ENCODE measurements at places on chromosomes 4 and X. TPM values are rescaled to one million over a fixed set of nuclear protein-coding genes. Genes with fewer than 3 reads are reported as not detected.

The TCP11X2 gene
- total RNA-seq, result not detected

The COL25A1 gene
- total RNA-seq, result not detected

The SOX3 gene
- total RNA-seq, result not detected

The KLB gene
- 0.09 TPM for total RNA-seq

The MAGEA3 gene
- not detected for total RNA-seq

The JCHAIN gene
- not detected for total RNA-seq

The SORBS2 gene
- total RNA-seq, result 52.8 TPM

DNA sequence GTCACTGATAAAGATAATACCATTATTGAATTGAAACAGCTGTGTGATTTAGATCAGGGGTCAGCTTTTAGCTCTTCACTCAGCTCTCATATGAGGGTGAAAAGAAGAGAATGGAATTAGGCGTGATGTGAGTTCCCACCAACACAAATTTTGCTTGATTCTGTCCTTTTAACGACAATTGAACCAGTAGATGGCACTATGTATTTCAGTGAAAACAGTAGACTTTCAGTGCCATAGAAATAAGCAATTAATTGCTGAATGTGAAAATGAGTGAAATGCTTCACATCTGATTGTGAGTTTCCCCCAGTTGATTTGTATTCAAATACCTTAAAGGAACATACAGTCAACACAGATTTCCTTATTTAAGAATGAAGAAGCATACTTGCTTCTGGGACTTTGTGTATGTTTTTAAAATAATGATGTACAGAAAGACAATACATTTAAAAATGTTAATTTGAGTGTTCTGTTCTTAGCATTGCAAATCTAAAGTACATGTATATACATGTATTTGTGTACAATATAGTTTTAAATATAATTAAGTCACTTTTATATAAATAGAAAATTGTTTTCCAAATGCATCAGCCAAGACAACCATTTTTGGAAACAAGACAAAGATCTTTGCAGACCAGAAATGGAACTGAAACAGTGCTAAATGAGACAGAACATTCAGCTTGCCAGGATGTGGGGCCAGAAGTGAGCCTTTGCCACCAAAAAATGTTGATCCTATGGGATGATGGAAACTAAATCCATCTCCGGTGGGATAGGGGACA, 178.8 kb downstream of the SNCA start:
- H3K36me3 ChIP-seq, result no peaks in the 10 kb centered on the region
- H3K27ac ChIP-seq, result no peak overlapping the region
- DNase-seq, result no peak

GRCh38 chrX:925094-925493, 287.4 kb downstream of the CRLF2 start:
- H3K27ac ChIP-seq, result no peak overlapping the region
- no peaks in the 10 kb centered on the region for H3K27me3 ChIP-seq
- H3K4me1 ChIP-seq, result no peaks in the 10 kb centered on the region
- H3K36me3 ChIP-seq, result no peaks in the 10 kb centered on the region
- no peak for DNase-seq
- H3K4me3 ChIP-seq, result no peak overlapping the region

DNA sequence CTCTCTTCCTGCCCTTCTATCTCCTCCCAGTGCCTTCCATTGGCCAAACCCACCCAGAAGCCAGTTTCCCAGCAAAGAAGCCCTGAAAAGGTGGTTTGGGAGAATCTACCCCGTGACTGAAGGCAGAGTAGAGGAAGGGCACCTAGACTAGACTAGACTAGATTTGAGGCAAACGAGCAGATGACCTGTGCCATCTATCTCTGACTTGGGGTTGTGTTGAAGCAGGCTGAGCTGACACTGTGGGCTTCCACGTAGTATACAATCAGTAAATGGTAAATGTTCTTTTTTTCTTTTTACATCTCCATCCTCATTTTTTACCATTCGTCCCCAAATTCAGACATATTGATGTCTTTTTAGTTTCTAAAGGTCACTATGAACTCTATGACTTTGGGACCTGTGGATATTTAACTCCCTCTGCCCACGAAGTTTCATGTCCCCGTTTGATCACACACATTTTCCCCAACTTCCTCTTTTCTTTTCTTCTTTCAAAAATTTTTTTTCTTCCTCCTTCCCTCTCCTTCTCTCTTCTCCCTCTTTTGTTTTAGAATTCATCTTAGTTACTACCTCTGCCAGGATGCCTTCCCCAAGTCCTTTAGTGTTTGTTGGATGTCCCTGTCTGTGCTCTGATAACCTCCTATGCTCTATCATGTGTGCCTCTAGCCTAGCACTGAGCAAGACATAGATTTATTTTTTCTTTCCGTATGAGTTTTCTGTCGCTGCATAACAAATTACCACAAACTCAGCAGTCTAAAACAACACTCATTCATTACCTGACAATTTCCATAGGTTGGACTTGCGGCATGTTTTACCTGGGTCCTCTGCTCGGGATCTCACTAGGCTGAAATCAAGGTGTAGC, 6.2 kb upstream of the AFF1 start:
- H3K27ac ChIP-seq, result peak overlapping the region; percentile 89
- peaks cover 6% of the 10 kb centered on the region for H3K36me3 ChIP-seq
- H3K4me1 ChIP-seq, result peaks cover 41% of the 10 kb centered on the region
- H3K4me3 ChIP-seq, result peak overlapping the region; percentile 44
- H3K27me3 ChIP-seq, result no peaks in the 10 kb centered on the region

DNA sequence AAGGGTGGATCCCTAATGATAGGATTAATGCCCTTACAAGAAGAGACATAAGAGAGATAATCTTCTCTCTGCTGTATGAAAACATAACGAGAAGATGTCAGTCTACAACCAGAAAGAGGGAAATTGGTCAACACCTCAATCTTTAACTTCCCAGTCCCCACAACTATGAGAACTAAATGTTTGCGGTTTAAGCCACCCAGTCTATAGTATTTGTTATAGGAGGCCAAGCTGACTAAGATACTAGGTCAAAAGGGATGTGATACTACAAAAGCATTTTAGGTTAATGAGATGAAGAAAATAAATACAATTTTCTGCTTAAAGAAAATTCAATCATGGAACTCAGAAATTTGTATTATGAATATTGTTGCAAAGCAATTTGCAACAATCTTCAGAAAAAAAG, 55.4 kb upstream of the LHFPL1 start:
- peaks cover 29% of the 10 kb centered on the region for H3K27me3 ChIP-seq
- no peaks in the 10 kb centered on the region for H3K36me3 ChIP-seq
- no peak overlapping the region for H3K4me3 ChIP-seq
- no peak overlapping the region for H3K27ac ChIP-seq
- H3K4me1 ChIP-seq, result no peaks in the 10 kb centered on the region

GRCh38 chr4:3812211-3812934, 46.2 kb downstream of the ADRA2C start:
- no peak for DNase-seq
- no peak overlapping the region for H3K4me3 ChIP-seq
- H3K27me3 ChIP-seq, result peaks cover 26% of the 10 kb centered on the region
- H3K27ac ChIP-seq, result no peak overlapping the region
- H3K36me3 ChIP-seq, result no peaks in the 10 kb centered on the region

GRCh38 chrX:13009844-13010243, 34.6 kb downstream of the FAM9C start:
- DNase-seq, result no peak
- H3K4me1 ChIP-seq, result peaks cover 72% of the 10 kb centered on the region
- H3K4me3 ChIP-seq, result no peak overlapping the region
- no peaks in the 10 kb centered on the region for H3K36me3 ChIP-seq

GRCh38 chr4:186266729-186267456, 904 bp downstream of the F11 start:
- peak; percentile 42 for DNase-seq
- peaks cover 11% of the 10 kb centered on the region for H3K4me1 ChIP-seq
- H3K27ac ChIP-seq, result peak overlapping the region; percentile 82
- H3K36me3 ChIP-seq, result no peaks in the 10 kb centered on the region

DNA sequence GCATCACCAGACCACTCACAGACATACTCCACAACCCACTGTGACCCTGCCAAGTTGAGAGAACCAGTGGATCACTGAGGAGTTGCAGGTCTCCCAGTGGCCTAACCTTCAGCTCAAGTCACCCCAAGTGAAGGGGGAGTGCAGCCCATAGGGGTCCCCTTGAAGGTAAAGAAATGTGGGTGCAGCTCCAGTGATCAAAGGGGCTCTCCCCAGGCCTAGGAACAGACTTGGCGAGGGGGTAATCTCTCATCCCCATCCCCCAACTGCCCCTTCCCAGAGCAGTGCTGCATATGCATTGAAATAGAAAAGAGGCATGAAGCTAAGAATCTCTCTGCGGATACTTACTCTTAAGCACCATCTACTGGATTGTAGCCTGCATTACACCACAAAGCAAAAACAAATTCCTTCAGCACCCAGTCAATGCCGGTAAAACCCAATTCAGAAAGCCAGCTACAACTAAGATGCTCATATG, 27.0 kb downstream of the MAGEE1 start:
- H3K36me3 ChIP-seq, result no peaks in the 10 kb centered on the region
- DNase-seq, result peak; percentile 5
- no peak overlapping the region for H3K4me3 ChIP-seq
- H3K27ac ChIP-seq, result no peak overlapping the region

GRCh38 chrX:136200466-136200865, 50.7 kb downstream of the MAP7D3 start:
- no peaks in the 10 kb centered on the region for H3K36me3 ChIP-seq
- H3K27me3 ChIP-seq, result no peaks in the 10 kb centered on the region
- H3K4me1 ChIP-seq, result peaks cover 7% of the 10 kb centered on the region
- H3K4me3 ChIP-seq, result no peak overlapping the region

GRCh38 chr4:15885422-15885821, 53.1 kb downstream of the FGFBP1 start:
- peaks cover 27% of the 10 kb centered on the region for H3K4me1 ChIP-seq
- no peaks in the 10 kb centered on the region for H3K27me3 ChIP-seq
- DNase-seq, result no peak
- no peak overlapping the region for H3K4me3 ChIP-seq

- H3K4me1 ChIP-seq, result peaks cover 23% of the 10 kb centered on the region
- H3K4me3 ChIP-seq, result no peak overlapping the region
- H3K27ac ChIP-seq, result no peak overlapping the region
- no peak for DNase-seq
Measured at GRCh38 chr4:88843067-88843685, 145.5 kb upstream of the NAP1L5 start.

GRCh38 chrX:16654093-16654492, 4.1 kb downstream of the S100G start:
- H3K4me1 ChIP-seq, result peaks cover 2% of the 10 kb centered on the region
- H3K27me3 ChIP-seq, result no peaks in the 10 kb centered on the region
- no peak for DNase-seq
- H3K4me3 ChIP-seq, result no peak overlapping the region
- no peaks in the 10 kb centered on the region for H3K36me3 ChIP-seq
- no peak overlapping the region for H3K27ac ChIP-seq

DNA sequence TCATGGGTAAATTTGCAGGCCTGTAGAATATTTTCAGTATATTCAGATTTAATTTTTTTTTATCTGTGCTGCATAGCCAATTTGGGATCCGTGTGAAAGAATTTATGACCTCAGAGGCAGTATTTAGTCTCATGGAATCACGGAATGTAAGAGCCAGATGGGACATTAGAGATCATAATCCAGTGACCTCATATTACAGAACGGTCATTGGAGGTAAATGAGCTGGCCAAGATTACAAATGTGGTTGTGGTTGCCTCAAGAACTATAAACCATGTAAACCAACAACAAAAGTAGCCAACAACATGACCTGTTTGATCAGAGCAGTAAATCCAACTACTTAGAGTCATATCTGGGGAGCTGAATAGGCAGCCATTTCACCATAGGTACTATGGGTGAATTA, 71.6 kb downstream of the AMOT start:
- no peak overlapping the region for H3K4me3 ChIP-seq
- H3K27me3 ChIP-seq, result no peaks in the 10 kb centered on the region
- no peak overlapping the region for H3K27ac ChIP-seq
- no peak for DNase-seq
- no peaks in the 10 kb centered on the region for H3K4me1 ChIP-seq
- no peaks in the 10 kb centered on the region for H3K36me3 ChIP-seq

DNA sequence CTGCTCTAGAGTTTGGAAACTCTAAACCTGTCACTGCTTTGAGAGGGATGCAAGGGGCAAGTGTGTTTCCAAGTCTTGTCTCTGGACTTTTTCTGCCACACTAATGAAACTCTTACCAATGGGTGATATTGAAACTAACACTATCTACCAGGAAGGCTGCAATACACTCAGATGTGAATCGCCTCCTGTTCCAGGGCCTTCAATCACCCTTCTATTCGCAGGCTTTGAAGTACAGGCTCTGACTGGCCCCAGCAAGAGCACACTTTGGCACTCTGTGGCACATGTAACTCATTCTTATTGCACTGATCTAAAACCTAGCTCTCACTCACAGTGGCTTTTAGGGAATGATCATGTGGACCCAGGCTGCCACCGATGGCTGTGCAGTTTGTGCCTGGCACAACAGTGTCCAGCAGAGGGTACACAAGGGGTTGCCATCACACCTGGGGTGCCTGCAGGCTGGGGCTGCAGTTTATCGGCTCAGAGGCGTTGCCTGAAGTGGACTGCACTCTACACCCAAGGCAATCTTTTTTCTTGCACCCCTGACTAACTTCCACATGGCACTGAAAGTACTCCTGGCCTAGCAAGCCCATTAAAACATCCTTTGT, 210.8 kb downstream of the MGST2 start:
- H3K27me3 ChIP-seq, result no peaks in the 10 kb centered on the region
- DNase-seq, result no peak
- H3K27ac ChIP-seq, result no peak overlapping the region
- no peaks in the 10 kb centered on the region for H3K36me3 ChIP-seq

GRCh38 chrX:39716401-39716800, 381.4 kb downstream of the BCOR start:
- H3K27ac ChIP-seq, result no peak overlapping the region
- H3K27me3 ChIP-seq, result peaks cover under 1% of the 10 kb centered on the region
- no peak for DNase-seq
- no peaks in the 10 kb centered on the region for H3K4me1 ChIP-seq
- no peak overlapping the region for H3K4me3 ChIP-seq

DNA sequence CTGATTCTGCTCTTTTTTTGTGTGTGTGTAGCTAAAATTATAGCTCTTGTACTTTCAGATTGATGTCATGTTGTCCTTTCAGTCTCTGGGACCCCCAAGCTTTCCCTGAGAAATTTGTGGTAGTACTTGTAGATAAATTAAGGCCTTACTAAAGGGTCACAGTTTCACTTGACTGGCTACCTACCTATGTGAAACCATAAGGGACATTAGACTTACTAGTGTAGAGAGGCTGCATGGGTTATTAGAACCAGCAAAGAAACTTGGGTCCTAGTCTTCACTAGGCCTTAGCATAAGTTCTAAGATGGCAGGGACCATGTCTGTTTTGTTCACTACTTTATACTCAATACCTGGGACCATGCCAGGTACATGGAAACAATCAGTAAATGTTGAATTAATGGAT, 21.4 kb downstream of the WDR44 start:
- H3K36me3 ChIP-seq, result peaks cover 5% of the 10 kb centered on the region
- no peaks in the 10 kb centered on the region for H3K27me3 ChIP-seq
- DNase-seq, result no peak
- no peak overlapping the region for H3K27ac ChIP-seq

- no peak for DNase-seq
- no peak overlapping the region for H3K4me3 ChIP-seq
- H3K27me3 ChIP-seq, result no peaks in the 10 kb centered on the region
- H3K27ac ChIP-seq, result no peak overlapping the region
Measured at GRCh38 chrX:132748909-132749308, 209.5 kb downstream of the HS6ST2 start.
